ENCODE measurements at places on chromosomes 5 and 9.

GRCh38 chr5:17189381-17190036 lies 27.9 kb upstream of the BASP1 start:
- DNase-seq: peak; percentile 67

GRCh38 chr9:135126451-135127187 lies 39.2 kb downstream of the OLFM1 start:
- no peak for DNase-seq

DNA sequence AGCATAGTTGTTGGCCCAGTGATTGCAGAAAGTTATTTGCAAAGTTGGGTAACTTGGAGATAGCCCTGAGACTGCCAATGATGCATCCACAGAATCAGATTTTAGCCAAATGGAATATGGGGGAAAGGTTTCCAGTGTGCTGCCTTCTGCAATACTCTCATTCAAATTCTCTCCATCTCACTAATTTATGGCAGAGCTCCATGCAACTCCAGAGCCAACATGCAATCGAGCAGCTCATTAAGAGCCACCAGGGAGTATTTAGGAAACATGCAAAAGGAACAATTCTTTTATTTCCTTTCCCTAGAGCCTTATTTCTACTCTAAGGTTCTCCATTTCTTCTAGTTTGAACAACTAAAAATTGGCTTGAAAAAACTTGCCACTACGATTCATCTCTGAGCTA lies 135.9 kb upstream of the MARCHF11 start:
- no peak for DNase-seq

DNA sequence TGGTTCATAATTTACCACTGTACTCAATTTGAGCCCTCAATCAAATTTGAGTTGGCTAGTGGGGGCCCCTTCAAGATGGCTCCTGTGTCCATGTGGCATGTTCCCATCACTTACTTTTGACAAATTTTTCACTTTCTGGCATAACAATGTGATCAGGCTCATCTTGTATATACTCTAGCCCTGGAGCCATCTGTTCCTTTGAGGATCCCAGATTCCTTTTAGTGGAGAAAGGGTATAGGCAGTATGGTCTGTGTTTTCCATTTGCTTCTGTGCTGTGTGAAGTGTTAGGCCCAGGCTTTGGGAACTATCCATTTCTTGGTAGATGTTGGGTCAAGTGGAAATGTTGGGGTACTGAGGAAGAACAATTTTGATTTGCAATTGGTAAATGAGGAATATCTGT lies 45.7 kb downstream of the SH3GL2 start:
- DNase-seq: no peak

- DNase-seq: no peak
These were observed 119.5 kb downstream of the HMHB1 start for GRCh38 chr5:143931476-143931875.

DNA sequence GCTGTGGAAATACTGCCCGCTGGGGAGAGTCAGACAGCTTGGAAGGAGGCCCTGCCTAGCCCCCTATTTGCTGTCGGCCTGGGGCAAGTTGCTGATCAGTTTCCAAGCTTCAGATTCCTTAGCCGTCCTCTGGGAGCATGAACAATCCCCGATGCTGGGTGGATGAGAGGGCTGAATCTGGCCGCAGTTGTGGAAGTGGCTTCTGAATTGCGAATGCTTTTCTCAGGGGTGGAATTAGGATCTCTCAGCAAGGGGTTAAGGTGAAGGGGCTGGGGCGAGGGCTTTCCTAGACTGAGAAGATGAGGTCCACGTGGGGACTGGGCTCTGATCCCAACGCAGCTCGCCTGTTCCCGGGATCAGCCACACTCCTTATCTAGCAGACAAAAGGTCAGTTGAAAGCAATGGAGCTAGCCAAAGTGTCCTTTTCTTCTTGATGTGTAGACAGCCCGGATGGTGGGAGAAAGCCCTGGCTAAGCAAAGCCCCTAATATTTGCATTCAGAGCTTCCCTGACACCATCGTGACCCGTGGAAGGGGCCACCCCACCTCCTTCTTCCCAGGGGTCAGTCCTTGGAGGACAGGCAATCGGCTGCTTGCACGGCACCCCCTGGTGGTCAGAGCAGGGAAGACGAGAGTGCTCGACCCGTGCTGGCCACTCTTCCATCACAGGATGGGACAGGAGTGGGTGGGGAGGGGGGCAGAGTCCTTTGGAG lies 54.9 kb downstream of the COL15A1 start:
- peak; percentile 71 for DNase-seq

DNA sequence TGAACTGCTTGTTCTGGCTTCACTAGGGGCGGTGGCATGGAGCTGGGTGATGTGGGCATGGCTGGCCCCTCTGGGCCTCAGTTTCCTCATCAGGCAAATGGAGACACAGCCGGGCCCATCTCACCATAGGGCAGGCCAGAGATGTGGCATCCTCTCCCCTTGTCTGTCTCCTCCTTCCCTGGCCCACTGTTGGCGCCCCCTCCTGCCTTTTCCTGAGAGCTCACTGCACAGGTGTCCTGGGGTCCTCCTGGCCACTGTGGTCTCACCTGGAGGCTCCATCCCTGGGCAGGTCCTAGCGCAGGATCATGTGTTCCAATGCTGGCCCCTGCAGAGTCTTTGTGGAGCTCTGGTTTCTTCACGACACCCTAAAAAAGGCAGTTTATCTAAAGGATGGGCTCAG lies 53.5 kb downstream of the NEK6 start:
- no peak for DNase-seq

GRCh38 chr9:137534256-137535119 lies 15.7 kb downstream of the PNPLA7 start:
- peak; percentile 73 for DNase-seq

DNA sequence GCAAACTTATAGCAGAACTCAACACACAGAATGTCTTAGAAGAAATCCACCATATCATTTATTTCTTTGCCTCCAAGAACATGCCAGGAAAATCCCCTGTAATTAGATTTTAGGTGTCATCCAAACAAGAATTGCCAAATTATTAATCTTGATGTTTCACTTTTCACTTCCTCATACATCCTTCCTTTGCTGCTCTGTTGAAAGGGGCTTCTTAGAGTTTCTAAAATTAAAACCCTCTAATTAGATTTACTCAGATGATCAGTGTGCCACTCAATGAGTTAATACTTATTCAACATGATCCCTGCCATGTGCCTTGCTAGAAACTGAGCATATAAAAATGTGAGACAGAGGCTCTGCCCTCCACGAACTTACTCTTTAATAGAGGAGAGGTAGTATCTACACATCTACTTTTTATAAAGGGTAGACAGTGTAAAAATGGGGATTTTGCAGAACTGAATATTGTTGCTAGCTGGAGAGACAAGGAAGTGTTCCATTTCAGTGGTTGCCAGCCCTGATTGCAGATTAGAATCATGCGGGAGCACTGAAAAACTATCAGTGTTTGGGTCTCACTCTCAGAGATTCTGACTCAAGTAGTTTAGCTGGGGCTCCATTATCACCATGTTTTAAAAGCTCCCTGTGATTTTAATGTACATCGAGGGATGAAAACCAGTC lies 498.4 kb downstream of the TLE4 start:
- no peak for DNase-seq

DNA sequence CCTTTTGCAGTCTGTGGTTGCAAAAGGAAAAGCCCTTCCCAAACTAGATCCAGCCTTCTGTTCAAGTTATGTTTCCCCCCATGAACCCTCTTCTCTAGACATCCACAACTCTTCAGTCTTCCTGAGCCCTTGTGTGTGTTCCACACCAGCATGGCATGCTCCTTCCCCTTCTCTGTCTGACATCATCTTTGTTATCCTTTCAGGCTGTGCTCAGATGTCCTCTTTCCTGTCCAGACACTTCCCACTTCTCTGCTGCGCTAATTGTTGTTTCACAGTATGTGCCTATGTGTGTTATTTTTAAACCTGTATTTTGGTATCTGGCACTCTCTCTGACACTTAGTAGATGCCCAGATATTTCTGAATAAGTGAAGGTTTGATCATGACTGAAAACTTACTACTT lies 38.2 kb downstream of the FOCAD start:
- no peak for DNase-seq

- DNase-seq: no peak
These were observed 610.4 kb upstream of the MEF2C start for GRCh38 chr5:89493414-89493813.

All from erythroblast (primary cell).